ENCODE measurements at places on chromosomes 16 and 17.

DNA sequence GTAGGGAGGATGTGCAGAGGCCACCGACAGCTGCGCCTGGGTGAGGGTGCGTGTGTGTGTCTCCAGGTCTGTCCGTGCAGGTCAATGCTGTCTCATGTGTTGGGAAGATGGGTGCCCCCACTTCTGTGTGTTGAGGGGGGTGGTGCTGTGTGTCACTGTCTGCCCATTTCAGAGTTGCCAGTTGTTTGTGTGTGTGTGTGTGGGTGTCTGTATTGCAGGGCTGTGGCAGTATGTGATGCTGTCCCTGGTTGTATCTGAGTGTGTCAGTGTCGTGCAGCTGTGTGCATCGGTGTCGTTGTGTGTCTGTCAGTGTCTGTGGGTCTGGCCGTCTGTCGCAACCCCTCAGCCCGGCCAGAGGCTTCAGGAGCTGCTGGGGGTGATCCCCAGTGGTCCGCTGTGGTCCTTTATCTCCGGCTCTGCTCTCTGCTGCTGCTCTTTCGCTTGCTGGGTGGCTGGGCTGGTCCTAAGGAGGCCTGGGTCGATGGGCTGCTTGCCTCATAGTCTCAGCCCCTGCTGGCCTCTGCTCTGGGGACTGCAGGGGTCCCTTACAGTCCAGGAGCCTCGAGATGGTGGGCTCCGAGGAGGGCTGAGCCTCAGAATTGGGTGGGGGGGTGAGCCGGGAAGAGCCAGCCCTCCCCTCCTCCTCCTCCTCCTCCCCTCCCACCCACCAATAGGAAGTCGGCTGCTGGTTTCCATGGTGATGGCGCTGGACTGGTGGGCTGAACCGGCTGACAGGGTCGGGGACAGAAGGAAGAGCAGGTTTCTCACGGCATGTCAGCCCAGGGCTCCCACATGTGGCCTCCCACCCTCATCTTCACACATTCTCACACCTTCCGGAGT lies at the start of gene TSPOAP1:
Gene TSPOAP1 (minus strand): TSS at position 601 of the 840 bp plus-strand sequence. CDS start 875 bp downstream, outside the sequence.
- ATAC-seq = peak; percentile 59

DNA sequence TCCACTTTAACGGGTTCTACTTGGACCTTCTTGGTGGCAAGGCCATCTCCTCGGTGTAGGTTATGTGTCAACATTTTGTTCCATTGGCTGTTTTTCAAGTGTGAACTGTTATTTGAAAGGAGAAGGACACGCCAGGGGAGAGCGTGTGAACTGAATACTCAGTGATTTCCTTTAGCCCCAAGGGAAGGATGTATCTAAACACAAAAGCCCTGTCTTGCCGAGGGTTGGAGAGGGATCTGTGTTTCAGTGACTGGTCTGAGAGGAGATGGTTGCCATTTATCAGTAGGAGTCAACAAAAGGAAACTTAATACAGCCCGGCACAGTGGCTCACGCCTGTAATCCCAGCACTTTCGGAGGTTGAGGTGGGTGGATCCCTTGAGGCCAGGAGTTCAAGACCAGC lies 50.0 kb downstream of the USP10 start:
- no peak for ATAC-seq

- ATAC-seq = no peak
Measured at GRCh38 chr17:78745407-78746088, 36.5 kb downstream of the CYTH1 start.

- ATAC-seq = no peak
Measured at GRCh38 chr16:27320261-27321012, 6.7 kb downstream of the IL4R start.

DNA sequence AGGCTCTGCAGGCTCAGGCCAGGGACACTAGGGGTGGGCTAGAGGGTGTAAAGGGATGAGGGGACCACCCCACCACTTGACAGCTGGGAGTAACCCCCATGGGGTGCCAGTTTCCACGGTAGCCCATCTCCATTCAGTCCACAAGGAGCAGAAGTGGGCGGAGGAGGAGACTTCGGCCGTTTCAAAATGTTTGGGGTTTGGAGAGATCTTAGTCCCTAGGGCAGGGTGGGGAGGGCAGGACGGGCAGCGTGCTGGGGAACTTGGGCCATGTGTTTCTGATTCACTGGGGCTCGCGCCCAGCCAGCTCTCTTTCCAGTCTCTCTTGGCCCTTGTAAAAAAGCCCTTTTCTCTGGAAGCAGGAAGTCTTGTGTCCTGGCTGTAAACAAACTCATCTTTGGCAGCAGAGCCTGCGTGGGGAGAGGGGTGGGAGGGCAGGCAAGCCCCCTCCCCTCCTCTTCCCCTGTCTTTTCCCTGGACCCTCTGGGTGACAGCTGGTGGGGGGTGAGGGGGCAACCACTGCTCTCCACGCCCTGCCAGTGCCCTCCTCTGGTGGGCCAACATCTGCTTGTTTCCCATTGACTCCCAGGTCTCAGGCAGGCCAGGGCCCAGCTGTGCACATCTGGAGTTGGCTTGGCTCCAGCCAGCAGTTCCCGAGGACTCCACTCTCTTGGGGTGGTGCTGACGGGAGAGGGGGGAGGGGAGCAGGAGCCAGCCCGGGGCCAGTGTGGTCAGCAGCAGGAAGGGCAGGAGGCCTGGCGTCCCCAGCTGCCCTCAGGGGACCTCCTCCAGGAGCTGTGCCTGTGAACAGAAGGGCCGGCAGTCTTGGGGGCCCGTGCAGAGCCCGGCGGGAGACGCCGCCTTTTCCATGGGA lies 8.1 kb downstream of the CYGB start:
- peak; percentile 24 for ATAC-seq

DNA sequence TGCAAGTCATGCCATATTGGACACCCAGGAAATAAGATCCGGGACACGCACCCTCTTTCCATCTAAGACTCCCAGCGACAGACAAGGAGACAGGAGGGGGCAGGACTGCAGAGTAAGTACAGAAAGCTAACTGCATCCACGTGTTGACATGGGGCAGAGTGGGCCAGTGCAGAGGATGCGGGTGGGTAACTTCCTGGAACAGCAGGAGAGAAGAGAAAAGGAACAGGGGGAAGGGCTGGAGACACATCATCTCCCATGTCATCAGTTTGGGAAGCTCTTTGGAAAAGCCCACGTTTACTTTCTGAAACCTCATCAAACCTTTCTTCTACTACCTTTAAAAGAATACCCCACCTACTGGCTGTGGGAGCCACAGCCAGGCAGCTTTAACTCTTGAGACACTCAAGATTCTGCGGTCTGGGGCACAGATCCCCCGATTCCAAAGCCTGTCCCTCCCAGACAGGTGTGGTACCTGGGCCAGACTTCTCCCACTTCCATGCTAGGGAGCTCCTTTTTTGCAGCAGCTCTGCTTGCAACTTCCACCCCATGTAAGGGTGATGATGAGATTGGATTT lies 273.5 kb upstream of the RPL38 start:
- no peak for ATAC-seq

DNA sequence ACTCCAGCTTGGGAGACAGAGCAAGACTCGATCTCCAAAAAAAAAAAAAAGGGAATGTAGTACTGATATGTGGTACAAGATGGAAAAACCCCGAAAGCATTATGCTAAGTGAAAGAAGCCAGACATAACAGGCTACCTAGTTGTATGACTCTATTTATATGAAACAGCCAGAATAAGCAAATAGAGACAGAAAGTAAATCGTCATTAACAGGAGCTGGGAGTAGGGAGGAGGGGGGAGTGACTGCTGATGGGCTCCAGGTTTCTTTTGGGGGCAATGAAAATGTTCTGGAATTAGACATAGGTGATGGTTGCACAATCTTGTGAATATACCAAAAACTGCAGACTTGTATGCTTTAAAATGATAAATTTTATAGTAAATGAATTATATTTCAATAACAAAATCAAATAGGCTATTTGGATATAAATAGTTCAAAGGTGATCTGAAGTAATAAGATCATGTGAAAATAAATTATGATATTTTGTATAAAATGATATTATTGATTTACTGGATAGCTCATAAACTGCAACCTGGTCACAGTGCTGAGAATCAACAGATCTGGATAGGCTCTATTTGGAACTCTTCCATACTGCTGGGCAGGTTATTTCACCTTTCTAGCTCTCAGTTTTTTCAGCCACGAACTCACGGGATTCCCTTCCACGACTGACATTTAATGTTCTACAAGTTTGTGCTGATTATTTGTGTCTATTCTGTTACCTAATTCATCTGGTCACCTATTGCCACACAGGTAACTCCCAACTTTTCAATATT lies 27.1 kb downstream of the ZNF652 start:
- no peak for ATAC-seq

GRCh38 chr17:78986649-78987328 lies 7.1 kb upstream of the LGALS3BP start:
- ATAC-seq = peak; percentile 51

GRCh38 chr16:88548131-88548874 lies 21.9 kb upstream of the ZC3H18 start:
- ATAC-seq = no peak

- no peak for ATAC-seq
Measured at GRCh38 chr17:16930571-16931317, 41.2 kb downstream of the TNFRSF13B start.

DNA sequence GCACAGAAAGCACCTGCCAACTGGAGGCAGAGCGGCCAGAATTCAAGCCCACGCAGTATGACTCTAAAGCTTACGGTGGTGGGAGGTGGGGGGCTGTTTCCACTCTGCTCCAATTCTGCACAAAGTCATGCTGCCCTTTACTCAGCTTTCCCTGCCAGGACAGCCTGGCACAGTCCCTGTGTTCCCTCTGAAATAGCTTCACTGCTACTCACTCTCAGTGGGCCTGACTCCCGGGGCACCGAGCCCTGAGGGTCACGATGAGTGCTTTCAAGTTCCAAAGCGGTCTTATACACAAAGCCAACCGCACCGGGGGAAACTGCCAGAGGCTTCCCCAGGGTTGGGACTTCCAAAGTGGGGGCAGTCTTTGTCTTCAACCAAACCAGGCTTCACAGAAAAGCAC lies 306.1 kb upstream of the XYLT1 start:
- ATAC-seq = no peak

GRCh38 chr17:80716986-80717719 lies 172.5 kb downstream of the RPTOR start:
- no peak for ATAC-seq

DNA sequence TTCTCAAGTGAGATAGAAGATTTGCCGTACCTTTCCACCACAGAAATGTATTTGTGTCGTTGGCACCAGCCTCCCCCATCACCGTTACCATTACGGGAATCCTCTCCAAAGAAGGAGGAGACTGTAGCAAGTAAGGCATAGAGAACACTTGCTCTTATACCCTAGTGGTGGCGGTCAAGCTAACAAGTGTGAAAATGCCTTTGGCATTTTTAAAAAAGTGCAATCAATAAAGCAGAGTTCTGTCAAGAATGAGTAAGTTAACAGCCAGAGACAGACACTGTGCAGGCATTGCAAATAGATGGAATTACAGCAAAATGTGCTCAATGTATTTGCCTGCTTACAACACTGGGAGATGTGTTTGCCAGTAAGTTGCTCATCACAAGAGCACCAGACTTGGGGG lies 7.7 kb downstream of the MSL1 start:
- ATAC-seq = no peak

GRCh38 chr17:65952015-65952414 lies 239.9 kb downstream of the CEP112 start:
- ATAC-seq = no peak

All from motor neuron (in vitro differentiated cells).